ENCODE measurements at places on chromosomes 11 and 22. TPM values are rescaled to one million over a fixed set of nuclear protein-coding genes. Genes with fewer than 3 reads are reported as not detected.
A peak's percentile ranks its signal among the peaks of the same experiment; 100 is the strongest.

- DNase-seq: peak; percentile 29
These were observed 55.1 kb downstream of the CYTH4 start for GRCh38 chr22:37337204-37337943.

GRCh38 chr11:122714484-122714883 lies 59.0 kb downstream of the UBASH3B start:
- no peak for DNase-seq

DNA sequence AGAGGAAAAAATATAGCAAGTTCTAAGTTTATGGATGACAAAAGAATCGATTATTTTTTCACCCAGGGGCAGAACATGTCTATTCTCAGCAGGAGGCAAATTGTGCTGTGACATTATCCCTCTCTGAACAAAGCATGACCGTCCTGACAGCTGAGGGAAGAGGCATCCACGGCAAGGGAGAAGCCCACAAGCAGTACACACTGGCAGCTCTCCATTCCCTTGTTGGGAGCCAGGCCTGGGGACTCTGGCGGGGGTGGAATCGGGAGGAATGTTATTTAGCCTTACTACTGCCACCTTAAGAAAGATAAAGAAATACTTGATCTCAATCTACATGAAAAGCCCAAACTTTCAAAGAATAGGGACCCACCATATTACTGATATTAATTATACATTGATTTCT lies 3.4 kb downstream of the KIRREL3 start:
- DNase-seq: no peak

DNA sequence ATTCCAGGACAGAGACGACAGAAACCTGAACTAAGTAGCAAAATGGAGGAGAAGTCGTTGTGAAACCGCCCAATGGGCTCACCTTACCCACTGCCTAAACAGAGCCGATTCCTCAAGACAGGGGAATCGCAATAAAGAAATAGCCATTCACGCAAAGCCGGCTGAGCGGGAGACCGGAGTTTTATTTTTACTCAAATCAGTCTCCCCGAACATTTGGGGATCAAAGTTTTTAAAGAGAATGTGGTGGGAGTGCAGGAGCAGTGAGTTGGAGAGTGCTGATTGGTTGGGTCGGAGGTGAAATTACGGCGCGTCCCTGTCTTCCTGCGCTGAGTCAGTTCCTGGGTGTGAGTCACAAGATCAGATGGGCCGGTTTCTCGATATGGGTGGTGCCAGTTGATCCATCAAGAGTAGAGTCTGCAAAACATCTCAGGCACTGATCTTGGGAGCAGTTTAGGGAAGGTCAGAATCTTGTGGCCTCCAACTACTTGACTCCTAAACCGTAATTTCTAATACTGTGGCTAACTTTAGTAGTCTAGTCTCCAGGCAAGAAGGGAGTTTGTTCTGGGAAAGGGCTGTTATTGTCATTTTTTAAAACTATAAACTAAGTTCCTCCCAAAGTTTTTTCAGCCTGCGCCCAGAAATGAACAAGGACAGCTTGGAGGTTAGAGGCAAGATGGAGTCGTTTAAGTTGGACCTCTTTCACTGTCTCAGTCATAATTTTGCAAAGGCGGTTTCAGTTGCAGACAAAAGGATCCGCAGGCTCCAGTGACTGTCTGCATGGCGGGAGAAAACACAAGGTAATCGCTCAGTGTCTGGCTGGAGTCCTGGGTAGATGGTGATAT lies 34.1 kb downstream of the OR4D9 start:
- DNase-seq: peak; percentile 88

DNA sequence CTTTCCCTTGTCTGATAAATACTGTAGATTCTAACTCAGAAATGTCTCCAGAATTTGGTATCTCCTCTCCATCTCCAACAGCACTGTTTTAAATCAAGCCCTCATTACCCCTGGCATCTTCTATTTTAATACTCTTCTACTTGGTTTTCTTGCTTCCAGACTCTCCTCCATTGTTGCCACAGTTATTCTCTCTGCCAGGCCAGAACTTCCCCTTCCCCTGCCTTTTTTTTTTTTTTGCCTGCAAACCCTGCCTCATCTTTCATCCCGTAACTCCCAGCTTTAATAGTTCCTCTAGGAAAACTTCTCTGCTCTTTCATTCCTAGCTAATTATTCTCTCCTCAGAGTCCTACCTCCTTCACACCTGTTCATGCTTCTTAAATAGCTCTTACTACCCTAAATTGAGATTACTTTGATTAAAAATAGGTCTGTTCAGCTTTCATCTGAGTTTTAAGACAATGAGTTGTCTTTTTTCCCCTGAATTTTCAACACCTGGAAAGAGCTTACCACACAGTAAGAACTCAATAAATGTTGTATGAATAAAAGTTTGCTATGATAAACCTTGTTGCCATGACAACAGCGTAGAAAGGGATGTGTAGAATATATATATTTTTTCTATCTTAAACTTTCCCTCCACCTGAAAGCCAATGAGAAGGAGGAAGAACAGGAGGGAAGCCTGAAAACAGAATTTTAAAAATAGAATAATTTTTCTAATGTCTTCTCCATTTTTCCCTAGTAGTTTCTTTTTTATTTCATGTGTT lies 3.6 kb downstream of the IL18 start:
- DNase-seq: peak; percentile 28

DNA sequence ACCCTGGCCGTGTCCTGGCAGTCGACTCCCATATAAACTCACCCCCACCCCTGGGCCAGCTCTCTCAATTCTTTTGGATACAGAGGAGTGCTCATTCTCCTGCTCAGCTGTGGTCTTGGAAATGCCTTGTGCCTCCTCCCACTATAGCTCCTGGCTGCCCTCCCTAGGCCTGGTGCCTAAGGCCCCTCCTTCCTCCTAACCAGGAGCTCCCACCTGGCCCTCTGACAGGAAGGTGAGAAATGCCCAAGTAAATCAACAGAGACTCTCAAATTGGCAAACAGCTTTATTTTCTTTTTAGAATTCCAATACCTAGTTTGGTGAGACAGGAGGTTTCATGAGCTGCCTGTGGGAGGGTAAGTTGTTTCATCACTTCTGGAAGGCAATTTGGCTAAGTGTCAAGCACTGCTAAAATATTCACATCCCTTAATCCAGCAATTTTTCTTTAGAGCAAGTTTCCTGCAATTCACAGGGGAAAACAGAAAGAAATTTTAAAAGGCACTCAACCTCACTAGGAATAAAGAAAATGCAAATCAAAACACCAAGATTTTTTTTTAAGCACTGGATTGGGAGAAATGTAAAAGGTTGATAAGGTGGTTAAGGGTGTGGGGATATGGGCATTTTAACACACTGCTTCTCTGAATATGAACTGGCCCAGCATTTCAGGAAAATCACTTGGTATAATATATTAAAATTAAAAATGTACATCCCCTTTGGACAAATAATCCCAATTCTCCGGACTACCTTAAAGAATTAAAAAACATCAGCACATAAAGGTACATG lies 209.7 kb upstream of the ARHGAP20 start:
- no peak for DNase-seq

GRCh38 chr11:102414559-102414958 lies 38.0 kb downstream of the TMEM123 start:
- DNase-seq: no peak

GRCh38 chr11:59578369-59578768 lies 37.2 kb downstream of the OSBP start:
- DNase-seq: no peak

- peak; percentile 38 for DNase-seq
These were observed 30.3 kb upstream of the PRR5 start for GRCh38 chr22:44671742-44672141.

DNA sequence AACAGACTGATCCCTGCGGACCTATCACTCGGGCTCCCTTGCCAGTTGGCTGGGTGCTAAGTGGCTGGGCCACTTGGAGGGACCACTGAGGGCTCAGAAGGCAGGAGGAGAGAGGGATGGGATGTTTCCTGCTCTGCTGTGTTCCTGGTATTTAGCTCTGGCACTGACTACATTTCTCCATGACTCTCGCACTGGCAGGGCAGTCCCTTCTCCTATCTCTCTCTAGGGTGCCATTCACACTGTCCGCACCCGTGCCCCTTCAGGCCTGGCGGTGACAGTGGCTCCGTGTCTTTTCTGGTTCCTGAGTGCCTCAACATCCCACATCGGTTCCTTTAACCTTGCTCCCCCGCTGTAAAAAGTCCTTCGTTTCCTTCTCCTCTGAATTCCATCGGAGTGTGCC lies 31.6 kb upstream of the CECR2 start:
- DNase-seq: no peak

- no peak for DNase-seq
These were observed 35.5 kb downstream of the SYT7 start for GRCh38 chr11:61545341-61545740.

- no peak for DNase-seq
These were observed 10.5 kb downstream of the C11orf86 start for GRCh38 chr11:66985508-66986177.

- no peak for DNase-seq
These were observed 28.9 kb upstream of the SHISAL1 start for GRCh38 chr22:44341431-44342346.

GRCh38 chr11:44623341-44623730 lies 57.9 kb downstream of the CD82 start:
- no peak for DNase-seq

DNA sequence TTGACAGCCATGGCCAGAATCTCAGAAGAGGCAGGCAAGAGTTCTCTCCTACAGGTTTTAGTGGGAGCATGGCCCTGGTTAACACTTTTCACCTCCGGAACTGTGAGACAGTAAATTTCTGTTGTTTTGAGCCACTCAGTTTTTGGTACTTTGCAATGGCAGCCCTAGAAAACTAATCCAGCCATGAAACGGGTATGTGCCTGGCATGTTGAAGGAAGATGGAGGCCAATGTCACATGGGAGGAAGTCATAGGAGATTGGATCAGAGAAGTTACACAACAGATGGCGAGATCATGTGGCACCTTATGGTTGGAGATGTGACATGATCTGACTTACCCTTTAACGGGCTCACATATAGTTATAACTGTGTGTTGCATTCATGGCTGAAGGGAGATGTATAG lies 63.2 kb upstream of the EED start:
- DNase-seq: no peak

DNA sequence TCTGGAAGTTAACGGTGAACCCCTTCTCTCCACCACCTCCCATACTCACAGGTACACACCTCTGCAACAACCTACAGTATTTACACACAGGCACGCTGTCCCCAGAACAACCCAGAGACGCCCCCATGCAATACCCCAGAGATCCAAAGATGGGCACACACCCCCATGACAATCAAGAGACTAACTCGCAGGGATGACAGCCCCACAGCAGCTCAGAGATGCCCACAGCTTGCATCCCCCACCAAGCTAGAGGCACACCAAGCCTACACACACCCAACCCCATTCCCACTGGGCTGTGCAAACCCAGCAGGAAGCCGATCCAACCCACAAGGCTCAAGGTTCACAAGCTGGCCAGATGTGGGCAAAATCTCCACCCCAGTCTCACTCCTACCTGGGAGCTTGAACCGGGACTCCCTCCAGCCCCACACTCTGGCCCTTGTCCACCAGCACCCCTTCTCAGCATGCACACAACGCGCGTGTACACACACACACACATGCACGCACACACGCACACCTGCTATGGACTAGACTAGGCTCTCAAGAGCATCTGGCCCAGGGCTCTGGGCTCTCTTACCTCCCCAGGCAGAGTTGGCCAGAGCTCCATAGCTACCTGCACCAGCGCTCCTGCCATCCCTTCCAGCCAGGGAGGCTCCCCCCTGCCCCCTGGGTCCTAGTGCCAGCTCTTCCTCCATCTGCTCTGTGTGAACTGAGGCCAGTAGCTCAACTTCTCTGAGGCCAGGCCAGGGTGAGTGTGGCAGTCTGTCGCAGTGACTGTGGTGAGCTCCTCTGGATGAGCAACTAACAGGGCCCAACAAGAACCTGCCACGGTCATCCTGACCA lies 11.5 kb downstream of the STARD10 start:
- no peak for DNase-seq

DNA sequence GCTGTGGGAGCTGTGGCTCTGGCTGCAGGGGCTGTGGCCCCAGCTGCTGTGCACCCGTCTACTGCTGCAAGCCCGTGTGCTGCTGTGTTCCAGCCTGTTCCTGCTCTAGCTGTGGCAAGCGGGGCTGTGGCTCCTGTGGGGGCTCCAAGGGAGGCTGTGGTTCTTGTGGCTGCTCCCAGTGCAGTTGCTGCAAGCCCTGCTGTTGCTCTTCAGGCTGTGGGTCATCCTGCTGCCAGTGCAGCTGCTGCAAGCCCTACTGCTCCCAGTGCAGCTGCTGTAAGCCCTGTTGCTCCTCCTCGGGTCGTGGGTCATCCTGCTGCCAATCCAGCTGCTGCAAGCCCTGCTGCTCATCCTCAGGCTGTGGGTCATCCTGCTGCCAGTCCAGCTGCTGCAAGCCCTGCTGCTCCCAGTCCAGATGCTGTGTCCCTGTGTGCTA lies 514 bp downstream of the KRTAP5-9 start:
- no peak for DNase-seq

- no peak for DNase-seq
These were observed 3.2 kb downstream of the NDUFS8 start for GRCh38 chr11:68033708-68034045.

- no peak for DNase-seq
These were observed 435.3 kb downstream of the SOX6 start for GRCh38 chr11:15920856-15921629.

GRCh38 chr11:95268391-95268790 lies 37.4 kb upstream of the SESN3 start:
- no peak for DNase-seq

- DNase-seq: no peak
These were observed 417.8 kb downstream of the MIAT start for GRCh38 chr22:27075028-27075678.

GRCh38 chr11:35146074-35146521 lies 7.1 kb downstream of the CD44 start:
- DNase-seq: no peak

DNA sequence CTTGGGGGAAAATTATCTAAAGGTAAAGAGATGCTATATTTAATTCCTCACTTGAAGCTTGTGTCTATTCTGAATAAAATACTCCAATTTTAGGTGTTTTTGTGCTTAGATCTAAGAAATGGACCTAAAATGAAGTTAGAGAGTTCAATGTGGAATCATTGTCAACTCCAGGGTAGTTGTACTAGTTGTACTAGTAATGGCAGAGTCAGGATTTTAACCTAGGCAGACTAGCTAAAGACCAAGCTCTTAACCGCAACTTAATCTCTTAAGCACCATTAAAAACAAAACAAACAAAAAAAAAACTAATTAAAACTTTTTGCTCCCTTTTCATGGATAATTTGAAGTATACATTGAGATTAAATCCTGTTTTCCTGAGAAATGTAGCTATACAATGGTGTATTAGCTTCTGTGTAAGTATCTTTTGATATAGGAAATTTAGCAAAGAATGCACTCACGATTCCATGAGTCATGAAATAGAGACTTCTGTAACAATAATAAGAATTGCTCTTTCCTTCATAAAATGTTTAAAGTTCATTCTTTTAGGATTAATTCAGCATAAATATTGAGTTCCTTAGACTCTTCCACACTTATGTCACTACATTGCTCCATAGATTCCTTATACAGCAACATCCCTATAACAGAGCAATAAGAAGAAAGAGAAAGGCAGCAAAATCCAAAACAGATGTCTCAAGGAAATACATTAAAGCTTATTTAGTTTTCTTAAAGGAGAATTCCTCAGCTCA lies 26.5 kb upstream of the SOX6 start:
- no peak for DNase-seq

Gene SMTNL1
- total RNA-seq: not detected

Gene PATE4
- total RNA-seq: not detected

Gene KCNQ1
- total RNA-seq: not detected

Gene TH
- not detected for total RNA-seq

Gene FOXRED1
- total RNA-seq: 18.8 TPM

Gene RFPL1
- not detected for total RNA-seq

Gene KLHL22
- 11.8 TPM for total RNA-seq

Gene TECTA
- total RNA-seq: 0.78 TPM

Gene C22orf42
- not detected for total RNA-seq

Gene CEND1
- total RNA-seq: not detected

Gene TRIM29
- total RNA-seq: 0.41 TPM

Gene CD3E
- total RNA-seq: not detected
